ENCODE measurements at places on chromosomes 16 and 17.
A peak's percentile ranks its signal among the peaks of the same experiment; 100 is the strongest.

DNA sequence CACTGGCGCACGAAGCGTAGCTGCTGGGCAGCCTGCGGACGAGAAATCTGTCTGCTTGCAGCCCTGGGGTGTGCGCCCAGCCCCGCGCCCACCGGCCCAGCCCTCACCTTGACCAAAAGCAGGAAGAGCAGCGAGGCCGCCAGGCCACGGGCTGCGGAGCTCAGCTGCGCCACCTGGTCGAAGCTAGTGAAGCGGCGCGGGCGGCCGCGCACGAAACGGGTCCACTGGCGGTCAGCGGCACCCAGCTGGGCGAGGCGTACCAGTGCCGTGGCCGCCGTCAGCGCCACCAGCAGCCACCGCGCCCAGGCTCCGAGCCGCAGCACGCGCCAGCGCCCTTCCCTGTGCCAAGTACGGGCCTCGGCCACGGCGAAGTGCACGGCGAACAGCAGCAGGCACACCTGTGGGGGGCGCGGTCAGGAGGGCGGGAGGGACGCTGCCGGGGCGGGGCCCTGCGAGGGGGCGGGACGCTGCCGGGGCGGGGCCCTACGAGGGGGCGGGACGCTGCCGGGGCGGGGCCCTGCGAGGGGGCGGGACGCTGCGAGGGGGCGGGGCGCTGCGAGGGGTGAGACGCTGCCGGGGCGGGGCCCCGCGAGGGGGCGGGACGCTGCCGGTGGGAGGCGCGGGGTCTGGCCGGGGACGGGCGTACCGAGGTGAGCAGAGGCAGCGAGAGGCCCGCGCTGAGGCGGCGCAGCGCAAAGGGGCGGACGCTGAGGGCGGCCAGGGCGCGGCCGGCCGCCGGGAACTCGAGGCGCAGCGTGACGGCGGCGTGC lies 43.2 kb downstream of the TSC2 start:
- DNase-seq = peak; percentile 31

DNA sequence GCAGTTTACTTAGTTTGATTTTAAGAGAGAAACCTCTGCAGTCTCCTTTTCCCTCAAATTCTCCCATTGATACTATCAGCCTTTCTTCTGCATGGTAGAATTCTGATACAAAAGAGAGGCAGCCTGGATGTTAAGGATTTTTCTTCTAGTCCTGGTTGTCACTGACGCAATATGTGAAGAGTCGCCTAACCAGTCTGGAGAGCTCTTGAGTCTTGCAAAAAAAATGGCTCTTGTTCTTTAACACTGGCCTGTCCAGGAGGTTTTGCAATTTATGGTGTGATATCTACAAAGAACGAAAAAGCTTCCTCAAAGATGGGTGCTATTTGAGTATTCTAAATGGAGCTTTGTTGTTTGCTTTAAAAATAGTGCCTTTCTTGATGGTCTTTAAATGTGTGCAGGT lies 28.9 kb downstream of the COX10 start:
- DNase-seq = no peak

DNA sequence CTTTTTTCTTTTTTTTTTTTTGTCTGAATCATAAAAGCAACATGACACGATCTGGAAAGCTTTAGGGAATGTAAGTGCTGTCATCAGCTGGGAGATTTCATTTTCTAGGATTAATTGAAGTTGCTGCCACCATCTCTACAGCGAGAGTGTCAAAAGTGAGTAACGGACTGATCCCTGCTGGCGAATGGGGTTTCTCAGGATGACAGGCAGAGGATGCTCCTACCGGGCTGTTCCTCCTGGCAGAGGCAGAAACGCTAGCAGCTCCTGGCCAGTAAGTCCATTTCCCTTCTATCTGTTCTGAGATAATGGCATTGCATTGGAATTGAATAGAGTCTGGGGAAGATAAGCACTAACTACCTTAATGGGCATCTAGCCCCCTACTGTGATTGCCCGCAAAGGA lies 80.5 kb upstream of the KIFC3 start:
- no peak for DNase-seq

DNA sequence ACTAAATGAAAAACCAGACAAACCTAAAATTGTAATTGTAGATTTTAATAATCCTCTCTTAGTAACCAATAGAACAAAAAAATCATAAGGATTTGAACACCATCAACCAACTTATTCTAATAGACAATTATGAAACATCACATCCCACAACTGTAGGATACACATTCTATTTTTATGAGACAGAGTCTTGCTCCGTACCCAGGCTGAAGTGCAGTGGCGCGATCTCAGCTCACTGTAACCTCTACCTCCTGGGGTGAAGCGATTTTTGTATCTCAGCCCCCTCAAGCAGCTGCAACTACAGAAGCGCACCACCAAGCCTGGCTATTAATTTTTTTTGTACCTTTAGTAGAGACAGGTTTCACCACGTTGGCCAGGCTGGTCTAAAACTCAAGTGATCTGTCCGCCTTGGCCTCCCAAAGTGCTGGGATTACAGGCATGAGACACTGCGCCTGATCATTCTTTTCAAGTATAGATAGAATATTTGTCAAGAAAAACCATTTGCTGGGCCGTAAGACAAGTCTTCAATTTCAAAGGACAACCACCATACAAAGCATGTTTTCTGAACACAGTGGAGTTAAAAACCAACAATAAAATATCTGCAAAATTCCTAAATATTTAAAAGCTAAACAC lies 49.8 kb downstream of the CREBBP start:
- DNase-seq = no peak

- DNase-seq = no peak
Observed at GRCh38 chr17:76262732-76263344, 2.3 kb upstream of the UBALD2 start.

GRCh38 chr17:81396722-81397313 lies 1.6 kb downstream of the BAHCC1 start:
- peak; percentile 20 for DNase-seq

DNA sequence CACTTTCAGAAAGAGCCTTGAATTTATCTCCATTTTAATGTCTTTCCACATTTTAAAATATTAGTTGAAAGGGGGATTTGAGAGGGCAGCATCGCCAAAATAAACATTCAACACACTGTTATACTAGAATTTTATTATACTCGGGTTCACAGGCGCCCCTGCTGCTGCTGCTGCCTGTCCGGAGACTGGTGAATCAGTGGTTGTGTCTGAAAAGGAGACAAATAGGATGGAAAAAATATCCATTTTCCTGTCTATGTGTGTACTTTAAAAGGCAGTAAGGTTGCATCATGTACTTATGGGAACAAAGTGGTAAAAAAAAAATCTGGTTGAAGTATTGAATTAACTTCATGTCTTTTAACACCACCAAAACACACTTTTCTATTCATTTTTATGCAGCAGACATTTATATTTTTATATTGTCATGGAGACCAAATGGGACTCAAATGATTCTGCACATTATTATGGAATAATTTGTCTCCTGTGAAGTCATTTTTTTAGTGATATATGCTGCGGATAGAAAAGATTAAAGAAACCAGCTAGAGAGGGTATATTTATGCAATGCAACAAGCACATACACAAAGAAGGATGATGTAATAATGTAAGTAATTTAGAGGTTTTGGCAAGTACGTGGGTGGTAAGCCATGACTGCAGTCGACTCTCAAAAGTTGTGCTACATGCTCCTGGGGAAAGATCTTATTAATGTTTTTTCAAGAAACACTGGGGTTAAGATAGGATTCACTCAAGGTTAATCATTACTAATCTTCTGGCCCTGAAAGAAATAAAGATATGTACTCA lies 759.0 kb upstream of the SOX9 start:
- DNase-seq = no peak

DNA sequence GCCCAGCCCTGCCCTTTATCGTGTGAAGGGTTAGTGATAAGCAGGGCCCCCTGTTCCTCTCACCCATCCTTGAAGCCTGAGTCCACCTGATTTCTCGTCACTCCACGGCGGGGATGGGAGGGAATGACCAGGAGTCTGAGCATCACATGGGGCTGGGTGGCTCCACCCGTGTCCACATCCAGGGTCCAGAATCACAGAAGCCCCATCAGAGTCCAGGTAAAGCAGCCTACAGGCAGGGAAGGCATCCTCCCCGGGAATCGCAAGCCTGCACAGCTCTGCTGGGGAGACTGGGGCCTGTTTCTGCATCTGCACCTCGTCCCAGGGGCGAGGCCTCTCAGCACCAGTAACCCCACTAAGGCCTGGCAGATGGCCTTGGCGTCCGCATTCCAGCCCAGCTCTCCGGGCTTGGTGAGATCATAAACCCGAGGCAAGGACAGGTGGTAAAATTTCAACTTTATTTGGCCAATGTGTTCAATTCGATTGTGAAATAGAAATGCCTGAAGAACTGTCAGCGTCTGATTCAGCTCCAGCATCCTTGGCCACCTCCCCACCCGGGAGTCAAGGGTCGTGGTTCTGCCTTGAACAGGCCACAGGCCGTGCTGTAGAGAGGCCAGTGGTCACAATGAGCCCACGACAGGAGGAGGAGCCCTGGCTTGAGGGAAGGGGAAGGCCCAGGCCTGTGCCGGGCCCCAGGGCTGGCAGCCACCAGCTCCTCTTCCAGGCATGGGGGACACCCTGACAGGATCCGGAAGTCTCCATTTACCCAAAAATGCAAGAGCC lies 8.1 kb upstream of the PPP1R27 start:
- DNase-seq = no peak

- DNase-seq = no peak
Observed at GRCh38 chr17:65511316-65511715, 50.1 kb downstream of the AXIN2 start.

DNA sequence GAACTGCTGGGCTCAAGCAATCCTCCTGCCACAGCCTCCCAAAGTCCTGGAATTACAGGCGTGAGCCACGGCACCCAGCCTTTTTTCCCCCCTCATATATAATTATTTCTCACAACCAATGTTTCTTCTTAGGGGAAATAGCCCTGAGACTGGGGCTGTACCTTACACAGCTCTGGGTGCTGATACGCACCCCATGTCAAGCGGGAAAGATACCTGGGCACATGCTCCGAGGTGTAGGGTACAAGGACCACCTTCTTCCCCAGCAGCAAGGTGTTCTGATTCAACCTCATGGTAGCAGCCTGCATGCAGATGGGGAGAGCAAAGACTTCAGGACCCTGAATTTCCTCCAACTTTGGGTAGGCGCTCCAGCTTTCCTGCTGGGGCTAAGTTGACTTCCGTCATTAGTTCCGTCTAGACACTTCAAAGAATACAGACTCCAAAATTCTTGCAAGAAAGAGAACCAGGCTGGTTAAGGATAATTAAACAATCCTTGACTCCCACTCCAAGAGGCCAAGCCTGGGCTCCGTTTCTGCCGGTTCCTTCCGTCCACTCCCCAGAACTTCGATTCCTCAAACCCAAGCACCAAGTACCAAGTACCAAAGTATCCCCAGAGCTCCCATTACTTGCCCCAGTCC lies 619 bp downstream of the NAT9 start:
- DNase-seq = no peak

DNA sequence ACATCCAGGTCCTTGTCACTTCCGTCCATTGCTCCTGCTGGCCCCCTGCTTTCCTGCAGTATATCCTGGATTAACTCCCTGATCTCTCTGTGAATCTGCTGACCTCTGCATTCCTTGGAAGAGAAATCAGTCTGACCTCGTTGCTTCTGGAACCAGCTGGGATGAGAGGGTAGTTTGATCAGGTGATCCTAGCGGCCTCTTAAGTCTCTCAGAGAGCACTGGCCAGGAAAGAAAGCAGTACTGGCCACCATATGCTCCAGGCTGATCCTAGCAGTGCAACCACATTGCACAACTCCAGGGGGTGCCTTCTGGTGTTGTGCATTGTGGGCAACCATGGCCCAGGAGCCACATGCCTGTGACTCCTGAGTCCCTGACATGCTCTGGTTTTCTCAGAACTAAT lies 79.2 kb downstream of the ARHGAP23 start:
- DNase-seq = no peak

GRCh38 chr17:18248300-18248731 lies 10.2 kb downstream of the FLII start:
- DNase-seq = peak; percentile 57

- DNase-seq = no peak
Observed at GRCh38 chr17:78458736-78459335, 80.4 kb downstream of the PGS1 start.

GRCh38 chr17:61720016-61720795 lies 129.2 kb upstream of the NACA2 start:
- no peak for DNase-seq

DNA sequence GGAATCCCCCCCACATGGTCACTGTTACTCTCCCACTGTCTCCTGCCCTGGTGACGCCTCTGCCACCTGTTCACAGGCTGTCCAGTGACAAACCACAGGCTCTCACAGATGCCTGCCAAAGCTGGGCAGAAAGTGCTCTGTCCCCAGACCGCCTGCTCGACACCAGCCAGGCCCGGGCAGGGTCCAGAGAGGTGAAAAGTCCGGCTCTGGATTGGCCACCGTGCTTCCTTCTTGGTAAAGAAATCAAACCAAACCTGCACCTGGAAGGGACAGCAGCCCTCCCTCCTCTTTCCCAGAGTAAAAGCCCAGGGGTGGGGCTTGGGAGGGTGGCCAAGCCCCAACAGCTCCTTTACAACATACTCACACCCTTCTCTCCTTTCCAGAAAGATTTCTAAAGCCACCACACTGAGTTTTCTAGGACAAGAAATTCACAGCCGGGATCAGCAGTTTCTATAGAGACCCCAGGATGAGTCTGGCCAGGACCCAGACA lies 6.2 kb downstream of the PCGF2 start:
- no peak for DNase-seq

DNA sequence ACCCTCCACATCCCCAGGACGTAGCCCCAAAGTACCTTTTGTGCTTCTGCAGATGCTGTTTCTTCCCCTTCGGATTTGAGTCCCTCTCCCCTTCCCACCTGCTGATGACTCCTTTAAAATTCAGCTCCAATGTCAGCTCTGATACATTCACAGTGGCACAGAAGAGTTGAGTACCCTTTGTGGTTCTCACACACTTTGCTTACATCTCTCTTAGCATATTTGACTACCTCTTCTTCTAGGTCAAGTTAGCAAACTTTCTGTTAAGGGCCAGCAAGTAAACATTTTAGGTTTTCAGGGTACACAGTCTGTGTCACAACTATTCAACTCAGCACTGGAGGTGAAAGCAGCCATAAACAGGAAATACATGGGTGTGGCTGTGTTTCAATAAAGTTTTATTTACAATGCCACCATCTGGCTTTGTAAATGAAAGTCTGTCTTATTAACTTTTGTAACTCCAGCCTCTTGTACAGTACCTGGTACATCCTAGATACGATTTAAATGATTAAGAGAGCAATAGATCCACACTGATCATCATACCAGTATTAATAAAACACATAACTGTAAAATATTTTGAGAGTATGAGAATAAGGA lies 161.7 kb downstream of the SOX9 start:
- DNase-seq = no peak

- DNase-seq = peak; percentile 25
Observed at GRCh38 chr17:58121925-58122324, 26.3 kb upstream of the OR4D1 start.

DNA sequence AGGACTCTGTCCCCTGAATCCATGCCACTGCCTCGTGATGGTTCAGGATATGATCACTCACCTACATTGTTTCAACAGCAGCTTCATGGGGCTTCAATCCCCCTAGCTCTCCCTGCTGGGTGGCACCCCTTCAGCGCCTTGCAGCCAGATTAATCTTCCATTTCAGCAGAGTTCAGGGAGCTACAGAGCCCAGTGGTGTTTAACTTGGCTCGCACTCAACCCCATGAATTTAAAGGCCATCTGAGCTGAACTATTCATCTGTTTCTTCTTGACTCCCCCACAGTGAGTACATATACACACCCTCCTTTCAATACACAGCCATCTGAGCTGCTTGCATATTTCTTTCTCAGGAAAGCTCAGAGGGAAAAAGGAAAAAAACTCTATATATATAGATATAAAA lies 202.8 kb upstream of the C16orf82 start:
- DNase-seq = no peak

GRCh38 chr17:50955160-50955559 lies 89.0 kb upstream of the TOB1 start:
- DNase-seq = no peak
